ACHN (cell line): ENCODE measurements at places on chromosomes 16 and 17.

- DNase-seq: no peak
These were observed 2.6 kb upstream of the ABCC3 start for GRCh38 chr17:50631908-50632571.

DNA sequence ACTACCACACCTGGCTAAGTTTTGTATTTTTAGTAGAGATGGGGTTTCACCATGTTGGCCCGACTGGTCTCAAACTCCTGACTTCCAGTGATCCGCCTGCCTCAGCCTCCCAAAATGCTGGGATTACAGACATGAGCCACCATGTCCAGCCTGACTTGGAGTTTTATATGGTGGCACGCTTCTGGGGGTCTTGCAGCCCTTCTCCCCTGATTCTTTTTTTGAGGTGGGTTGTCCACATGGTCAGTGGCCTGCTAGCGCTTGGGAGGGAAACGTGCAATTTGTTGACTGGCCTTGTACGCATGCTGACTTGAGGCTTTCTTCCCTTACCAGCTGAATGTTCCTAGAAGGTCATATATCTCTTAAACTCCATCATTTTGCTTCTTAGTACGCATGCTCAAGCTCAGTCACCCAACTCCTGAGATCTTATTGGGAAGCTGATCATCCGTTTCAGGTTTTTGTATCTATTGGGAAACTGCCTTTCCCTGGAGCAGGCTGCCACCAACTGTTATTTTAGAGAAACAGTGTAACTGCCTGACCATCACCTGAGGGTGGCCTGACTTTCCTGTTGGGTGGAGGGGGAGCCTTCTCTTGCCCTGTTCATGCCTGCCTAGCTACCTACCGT lies 13.7 kb upstream of the LDHD start:
- DNase-seq: no peak

DNA sequence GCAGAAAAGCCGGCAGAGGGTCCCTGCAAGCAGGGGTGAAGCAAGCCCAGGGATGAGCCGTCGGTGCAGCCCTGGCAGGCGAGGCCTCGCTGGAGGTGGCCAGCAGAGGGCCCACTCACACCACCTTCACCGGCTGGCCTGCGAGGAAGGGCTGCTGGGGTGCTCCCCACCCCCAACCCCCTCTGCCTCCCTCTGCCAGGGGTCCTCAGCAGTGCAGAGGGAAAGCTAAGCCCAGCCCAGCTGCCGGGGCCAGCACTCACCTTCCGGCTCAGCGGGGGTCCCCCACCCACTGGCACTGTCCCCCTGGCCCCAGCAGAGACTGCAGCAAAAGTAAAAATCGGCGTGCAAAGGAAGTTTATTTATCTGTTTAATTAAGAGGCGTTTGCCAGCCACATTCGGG lies 113.4 kb downstream of the ENGASE start:
- DNase-seq: peak; percentile 43

- DNase-seq: no peak
These were observed 209.6 kb downstream of the NTN1 start for GRCh38 chr17:9230861-9231260.

- DNase-seq: peak; percentile 43
These were observed 60.5 kb downstream of the NF1 start for GRCh38 chr17:31155208-31155810.

- no peak for DNase-seq
These were observed 18.9 kb downstream of the TVP23A start for GRCh38 chr16:10799736-10800135.

GRCh38 chr17:35766903-35767510 lies 6.3 kb downstream of the C17orf50 start:
- peak; percentile 59 for DNase-seq

DNA sequence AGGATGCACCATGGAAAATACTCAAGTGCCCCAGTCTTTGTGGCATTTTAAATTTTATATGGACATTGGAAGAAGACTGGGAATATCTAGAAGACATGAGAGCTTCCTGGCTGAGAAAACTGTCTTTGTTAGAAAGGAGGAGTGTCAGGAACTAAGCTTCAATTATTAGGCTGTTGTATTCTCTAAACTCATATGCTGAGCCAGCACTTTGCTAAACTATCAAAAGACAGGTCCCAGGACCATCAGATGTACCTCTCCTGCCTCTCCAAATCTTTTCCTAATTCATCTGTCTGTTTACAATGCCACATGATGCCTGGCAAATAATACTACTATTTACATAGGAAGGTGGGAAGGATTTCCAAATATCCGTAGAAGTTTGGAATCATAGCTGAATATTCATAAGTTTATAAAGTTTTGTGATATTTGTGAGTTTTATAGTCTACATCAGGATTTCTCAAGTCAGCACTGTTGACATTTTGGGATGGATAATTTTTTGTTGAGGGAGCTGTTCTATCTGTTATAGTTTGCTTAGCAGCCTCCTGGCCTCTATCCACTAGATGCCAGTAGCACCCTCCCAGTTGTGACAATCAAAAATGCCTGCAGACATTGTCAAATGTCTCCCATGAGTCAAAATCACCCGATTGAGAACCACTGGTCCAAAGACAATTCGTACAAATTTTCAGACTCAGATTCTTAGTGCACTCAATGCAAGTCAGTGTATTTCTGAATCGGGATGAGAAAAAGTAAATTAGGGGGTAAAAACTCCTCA lies 61.2 kb upstream of the NETO2 start:
- DNase-seq: peak; percentile 4

GRCh38 chr17:60832151-60832585 lies 154.5 kb downstream of the BCAS3 start:
- DNase-seq: no peak
